ENCODE measurements at places on chromosomes 7 and 10.

DNA sequence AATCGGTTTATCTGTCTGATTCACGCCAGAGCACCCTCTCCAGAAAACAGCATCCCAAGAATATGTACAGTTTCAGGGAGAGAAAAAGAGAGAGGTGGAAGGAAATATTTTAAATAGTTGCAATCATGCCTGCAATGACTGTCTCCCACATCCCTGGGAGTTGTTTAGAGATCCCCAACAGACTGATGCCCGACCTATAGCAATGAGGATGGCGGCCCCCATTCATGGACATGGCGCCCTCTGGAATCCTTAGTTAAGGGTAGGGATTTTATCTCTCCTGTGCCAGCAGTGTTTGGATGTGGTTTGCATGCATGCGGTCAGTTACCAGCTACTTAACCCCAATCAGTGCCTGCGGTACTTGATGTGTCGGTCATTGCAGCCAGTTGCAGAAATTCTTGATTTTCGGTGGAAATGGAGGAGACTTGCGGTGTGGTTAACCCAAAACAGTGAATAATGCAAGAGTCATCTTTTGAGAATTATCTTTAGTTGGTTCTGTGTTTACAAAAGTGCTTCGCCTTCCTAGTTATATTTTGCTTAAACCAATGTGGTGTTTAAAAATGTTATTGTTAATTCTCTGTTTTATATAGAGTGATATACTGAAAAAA is 186.0 kb upstream of the TCF7L2 start:
- no peak for DNase-seq

GRCh38 chr7:99928994-99929729 is at the start of gene GJC3:
Gene GJC3 (minus strand): TSS chr7:99929620. CDS start chr7:99929620, 0 bp downstream.
- peak; percentile 70 for DNase-seq

- peak; percentile 59 for DNase-seq
Measured at GRCh38 chr10:132329565-132330485, 2.2 kb upstream of the LRRC27 start.

GRCh38 chr10:3139216-3139910 is 33.2 kb downstream of the PITRM1 start:
- no peak for DNase-seq

GRCh38 chr7:69624435-69625230 is 26.4 kb downstream of the AUTS2 start:
- DNase-seq, result no peak

DNA sequence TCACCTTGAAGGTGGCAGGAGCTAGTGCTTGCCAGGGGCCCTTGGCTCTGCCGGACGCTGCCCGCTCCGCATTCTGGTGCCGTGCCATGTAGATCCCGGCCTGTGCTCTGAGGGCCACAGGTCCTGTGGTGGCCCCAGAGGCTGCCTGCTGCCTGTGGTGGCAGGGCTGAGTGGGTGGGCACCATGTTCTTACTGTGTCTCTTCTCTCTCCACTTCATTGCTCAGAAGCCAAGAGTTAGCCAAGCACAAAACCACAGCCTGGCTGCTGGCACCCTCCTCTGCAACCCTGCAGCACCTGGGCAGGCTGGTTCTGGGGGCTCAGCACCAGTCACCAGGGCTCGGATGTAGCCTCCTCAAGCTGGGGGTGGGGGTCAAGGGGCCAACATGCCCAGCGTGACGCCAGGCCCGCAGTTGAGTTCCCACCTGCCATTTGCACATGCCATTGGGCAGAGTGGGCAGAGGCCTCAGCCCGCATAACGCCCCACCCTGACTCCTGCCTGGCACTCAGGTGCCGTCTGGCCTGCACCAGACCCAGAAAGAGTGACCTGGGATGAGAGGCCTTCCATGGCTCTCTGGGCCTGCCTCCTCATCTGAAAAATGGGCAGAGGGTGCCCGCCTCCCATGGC is 16.3 kb downstream of the ZMIZ1 start:
- no peak for DNase-seq

- DNase-seq, result no peak
Measured at GRCh38 chr10:114332301-114333192, 71.8 kb downstream of the AFAP1L2 start.

- no peak for DNase-seq
Measured at GRCh38 chr10:49798275-49798674, 36.2 kb upstream of the OGDHL start.

- DNase-seq, result no peak
Measured at GRCh38 chr7:8387551-8388256, 45.7 kb upstream of the NXPH1 start.
